ENCODE measurements at places on chromosomes 11 and 22.
A peak's percentile ranks its signal among the peaks of the same experiment; 100 is the strongest.

- no peak for ATAC-seq
These were observed 39.2 kb upstream of the RAPSN start for GRCh38 chr11:47488111-47488510.

- peak; percentile 95 for ATAC-seq
These were observed 11.7 kb downstream of the RASD2 start for GRCh38 chr22:35552196-35552842.

GRCh38 chr11:91261513-91261912, 963.1 kb upstream of the FAT3 start:
- no peak for ATAC-seq

GRCh38 chr11:76768088-76768908, 14.9 kb upstream of the TSKU start:
- no peak for ATAC-seq
